ENCODE measurements at places on chromosomes 7 and 10.

DNA sequence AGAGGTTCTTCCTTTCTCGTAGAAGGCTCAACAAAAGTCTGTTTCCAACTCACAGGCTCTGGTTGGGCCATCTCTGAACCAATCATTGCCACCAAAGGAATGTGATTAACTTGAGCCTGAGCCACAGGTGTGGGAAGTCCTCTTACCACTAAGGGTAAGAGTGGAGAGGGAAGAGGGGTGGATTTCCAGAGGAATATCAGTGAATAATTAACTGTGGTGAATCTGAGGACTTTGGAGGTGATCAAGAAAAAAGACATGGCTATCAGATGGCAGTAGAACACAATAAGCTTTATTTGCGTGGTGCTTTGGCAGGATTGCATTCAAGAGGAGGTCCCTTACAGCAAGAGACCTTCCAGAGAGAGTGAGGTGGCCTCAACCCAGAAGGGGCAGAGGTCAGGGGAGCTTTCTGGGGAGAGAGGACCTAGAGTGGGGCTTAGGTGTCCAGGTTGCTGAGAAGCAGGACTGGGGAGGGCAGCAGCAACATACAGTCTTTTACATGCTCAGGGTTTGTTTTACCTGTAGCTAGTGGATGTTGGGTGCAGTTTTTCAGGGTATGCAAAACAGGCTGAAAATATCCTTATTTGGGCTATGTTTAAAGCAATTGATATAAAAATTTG is 61.4 kb downstream of the BBS9 start:
- DNase-seq, result no peak

GRCh38 chr10:82969405-82969804 is 1094.4 kb downstream of the NRG3 start:
- DNase-seq, result no peak

DNA sequence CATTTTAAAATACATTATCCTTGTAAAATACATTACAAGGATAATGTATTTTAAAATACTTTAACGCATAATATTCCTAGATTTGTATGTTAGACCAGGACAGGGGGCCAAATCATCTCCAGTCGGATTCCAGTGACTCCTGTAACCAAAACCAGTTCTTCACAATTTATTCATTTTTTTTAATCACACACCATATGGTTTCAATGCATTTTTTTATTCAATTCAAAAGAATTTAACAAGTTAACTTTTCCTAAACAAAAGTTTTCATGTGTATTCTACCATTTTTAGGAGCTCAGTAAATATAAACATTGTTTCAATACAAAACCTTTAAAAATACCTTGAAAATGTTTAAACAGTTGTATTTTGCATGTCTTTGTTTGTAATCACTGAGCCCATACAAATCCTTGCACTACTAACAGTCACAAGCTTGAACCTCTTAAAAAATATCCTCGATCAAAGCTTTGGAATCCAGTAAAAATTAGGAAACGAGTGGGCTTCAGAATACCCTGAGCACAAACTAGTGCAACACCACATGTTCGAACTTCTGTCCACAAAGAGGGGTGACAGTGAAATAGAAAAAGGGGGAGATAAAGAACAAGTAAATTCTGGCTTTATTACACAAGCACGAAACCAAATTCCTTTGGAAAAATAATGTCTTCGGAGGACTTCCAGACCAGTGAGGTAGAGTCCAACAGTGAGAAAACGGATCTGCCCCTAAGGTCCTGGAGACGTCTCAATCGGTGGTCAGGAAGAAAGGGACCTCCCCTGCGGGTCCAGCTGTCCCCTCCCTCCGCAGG is 1.6 kb downstream of the CCDC71L start:
- no peak for DNase-seq

DNA sequence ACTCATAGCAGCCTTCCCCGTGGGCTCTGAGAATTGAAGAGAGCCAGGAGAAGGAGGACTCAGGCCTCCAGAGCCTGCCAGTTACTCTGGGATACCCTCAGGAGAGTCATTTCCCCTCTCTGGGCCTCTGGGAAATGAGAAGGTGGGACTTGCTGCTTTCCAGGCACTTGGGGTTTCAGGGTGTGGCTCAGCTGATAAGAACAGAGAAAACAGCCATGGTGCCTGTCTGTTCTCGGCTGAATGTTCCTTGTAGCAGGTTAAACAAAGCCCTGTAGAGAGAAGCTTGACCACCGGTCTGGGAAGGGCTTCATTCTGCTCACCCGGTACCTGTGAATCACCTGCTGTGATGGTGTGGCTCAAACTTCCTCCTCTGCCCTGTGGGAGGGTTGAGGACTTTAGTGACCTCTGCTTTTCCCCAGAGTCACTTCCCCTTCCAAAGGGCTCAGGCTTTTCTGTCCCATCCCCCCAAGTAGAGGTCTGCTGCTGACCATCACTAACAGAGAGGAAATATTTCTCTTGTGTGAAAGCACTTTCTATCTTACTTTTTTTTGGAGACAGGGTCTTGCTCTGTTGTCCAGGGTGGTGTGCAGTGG is 212.4 kb upstream of the GALNT17 start:
- DNase-seq, result no peak

GRCh38 chr10:93471110-93471651 is 11.0 kb downstream of the MYOF start:
- no peak for DNase-seq

DNA sequence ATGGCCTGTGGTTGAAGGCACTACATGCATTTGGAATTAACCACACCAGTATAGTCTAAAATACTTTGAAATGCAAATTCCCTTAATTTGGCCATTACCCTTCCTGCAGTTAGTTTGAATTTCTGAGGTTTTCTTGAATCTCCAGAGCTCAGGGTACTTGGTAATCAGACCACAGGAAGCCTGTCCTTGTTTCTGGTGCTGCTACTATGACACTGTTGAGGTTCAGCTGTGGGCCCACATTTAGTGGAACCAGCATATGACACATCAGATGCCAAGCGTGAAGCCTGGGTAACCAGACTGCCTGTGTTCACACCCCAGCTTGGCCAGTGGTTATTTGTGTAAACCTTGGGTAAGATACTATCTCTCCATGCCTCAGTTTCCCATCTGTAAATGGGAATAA is 124.3 kb downstream of the SNX10 start:
- no peak for DNase-seq

DNA sequence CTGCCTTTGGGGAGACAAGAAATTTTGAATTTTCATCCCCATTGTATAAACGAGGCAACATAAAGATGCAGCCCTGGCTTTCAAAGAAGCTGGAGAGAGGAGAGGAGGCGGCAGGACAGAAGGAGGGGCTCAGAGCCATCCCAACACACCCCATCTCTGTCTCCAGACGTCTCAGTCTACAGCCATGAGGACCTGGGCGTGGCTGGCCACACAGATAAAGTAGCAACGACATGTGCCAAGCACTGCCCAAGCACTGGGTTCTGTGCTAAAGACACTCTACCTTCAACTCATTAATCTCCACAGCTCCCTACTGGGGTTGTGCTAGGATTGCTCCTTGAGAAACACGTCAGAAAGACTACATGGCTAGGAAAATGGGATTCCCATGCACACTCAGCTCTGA is 65.2 kb downstream of the DLG5 start:
- no peak for DNase-seq

DNA sequence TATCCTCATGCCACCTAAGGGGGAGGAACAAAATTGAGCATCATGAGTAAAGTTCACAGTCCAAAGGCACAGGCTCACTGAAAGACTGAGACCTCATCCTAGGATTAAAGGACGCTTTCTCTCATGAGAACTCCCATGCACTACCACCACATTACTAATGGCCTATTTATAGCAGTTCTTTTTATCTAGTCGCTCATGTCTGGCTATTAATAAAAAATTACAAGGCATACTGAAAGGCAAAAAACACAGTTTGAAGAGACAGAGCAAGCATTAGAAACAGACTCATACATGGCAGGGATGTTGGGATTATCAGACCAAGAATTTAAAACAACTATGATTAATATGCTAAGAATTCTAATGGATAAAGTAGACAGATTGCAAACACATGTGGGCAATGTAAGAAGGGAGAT is 46.0 kb upstream of the CDK13 start:
- no peak for DNase-seq

GRCh38 chr10:78899098-78899754 is 169.5 kb upstream of the ZMIZ1 start:
- no peak for DNase-seq

GRCh38 chr7:46603780-46604179 is 682.7 kb upstream of the IGFBP3 start:
- no peak for DNase-seq

GRCh38 chr7:28808796-28809533 is 149.2 kb downstream of the TRIL start:
- DNase-seq, result no peak

GRCh38 chr10:75462865-75463264 is 31.4 kb downstream of the LRMDA start:
- DNase-seq, result no peak

DNA sequence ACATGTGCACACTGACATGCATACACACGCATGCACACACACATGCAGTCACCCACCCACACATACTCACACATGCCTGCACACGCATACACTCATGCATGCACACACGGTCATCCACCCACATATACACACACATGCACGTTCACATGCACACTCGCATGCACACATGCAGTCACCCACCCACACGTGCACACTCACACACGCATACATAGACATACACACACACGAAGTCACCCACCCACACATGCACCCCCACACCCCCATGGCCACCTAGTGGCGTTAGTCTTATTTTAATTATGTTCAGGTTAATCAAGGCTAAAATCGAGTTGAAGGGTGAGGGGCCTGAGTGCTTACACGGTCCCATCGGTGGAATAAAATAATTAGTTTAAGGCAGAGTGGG is 96.8 kb downstream of the DNAJB6 start:
- no peak for DNase-seq

DNA sequence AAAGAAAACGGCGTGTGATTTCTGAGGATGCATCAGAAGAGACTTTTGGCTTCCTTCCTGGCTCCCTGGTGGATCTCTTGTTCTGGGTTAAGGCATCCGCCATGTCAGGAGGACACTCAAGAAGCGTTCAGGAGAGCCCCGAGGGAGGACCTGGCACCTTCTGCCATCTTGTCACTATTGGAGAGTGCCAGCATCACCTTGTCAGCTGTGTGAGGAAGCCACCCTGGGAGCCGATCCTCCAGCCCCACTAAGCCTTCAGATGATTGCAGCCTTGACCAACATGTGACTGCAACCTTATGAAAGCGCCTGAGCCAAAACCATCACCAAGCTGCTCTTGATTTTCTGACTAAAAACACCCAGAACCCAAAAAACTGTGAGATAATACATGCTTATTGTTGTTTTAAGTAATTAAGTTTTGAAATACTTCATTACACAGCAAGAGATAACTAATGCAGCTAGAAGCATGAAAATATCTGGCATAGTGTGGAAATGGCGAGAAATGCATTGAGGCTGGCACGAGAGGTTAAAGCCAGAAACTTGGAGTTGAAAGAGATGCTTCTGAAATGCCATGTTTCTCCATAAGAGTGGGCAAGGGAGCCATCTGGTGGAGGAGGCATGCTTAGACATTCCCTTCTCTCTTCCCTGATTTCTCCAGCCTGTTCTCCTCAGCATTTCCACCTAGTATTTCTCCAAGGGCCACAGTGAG is 5.4 kb upstream of the ZFYVE27 start:
- DNase-seq, result peak; percentile 63

GRCh38 chr10:61634746-61635145 is 28.0 kb upstream of the CABCOCO1 start:
- DNase-seq, result no peak

GRCh38 chr10:27188259-27188658 is 33.1 kb downstream of the MASTL start:
- no peak for DNase-seq

- no peak for DNase-seq
Measured at GRCh38 chr10:86232644-86233043, 134.0 kb downstream of the GRID1 start.

DNA sequence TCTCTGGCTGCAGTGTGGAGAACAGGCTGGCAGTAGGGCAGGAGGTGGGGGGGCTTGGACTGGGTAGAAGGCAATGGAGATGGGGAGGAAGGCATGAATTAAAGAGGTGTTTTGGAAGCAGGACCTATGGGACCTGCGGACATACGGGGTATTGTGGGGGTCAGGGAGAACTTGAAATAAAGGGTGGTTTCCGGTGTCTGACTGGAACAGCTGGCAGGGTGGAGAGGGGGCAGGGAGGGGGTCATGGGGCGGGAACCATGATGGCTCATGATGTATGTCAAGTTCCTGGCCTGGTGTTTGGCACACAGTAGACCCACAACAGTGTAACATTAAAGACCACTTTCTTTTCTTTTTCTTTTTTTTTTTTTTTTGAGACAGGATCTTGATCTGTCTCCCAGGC is 5.5 kb downstream of the LHPP start:
- no peak for DNase-seq

DNA sequence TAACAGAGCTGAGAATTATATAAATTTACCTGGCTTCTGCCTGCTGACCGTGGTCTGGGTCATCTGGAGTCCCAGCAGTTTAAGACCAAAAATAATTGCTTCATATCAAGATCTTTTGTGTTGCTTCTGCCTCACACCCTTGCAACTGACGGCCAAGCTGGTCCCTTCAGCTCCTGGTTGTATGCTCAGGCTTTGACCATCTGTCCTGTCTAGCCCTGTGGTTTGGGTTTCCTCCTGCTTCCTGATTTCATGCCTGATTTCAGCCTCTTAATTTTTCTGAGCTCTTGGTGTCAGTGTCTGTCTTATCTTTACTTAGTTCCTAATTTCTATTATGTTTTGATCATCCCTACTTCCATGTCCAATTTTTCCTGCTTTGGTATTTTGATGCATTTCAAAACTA is 87.9 kb upstream of the PLXDC2 start:
- no peak for DNase-seq

GRCh38 chr7:43906331-43907010 is at the start of gene URGCP:
Gene URGCP, minus strand, starts transcription at chr7:43906596. Its CDS starts 21 bp downstream, at chr7:43906575.
- DNase-seq, result peak; percentile 13

GRCh38 chr7:94314413-94315410 is 80.0 kb upstream of the COL1A2 start:
- DNase-seq, result no peak

DNA sequence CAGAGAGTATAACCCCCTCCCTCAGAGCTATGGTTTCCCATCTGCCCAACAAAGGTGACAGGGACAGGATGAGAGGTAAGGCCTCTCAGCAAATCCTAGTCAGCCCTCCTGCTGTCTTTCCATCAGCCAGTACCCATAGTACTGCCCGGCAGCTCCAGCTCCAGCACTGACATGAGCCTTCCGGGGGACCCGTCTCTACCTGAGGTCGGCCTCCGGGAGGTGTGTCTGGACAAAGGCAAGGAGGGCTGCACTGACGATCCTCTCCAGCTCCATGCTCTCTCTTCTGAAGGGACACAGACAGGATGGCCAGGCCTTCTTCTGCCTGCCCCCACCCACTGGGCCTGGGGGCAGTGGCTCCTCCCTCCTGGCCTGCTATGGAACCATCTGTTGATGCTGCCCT is 4.3 kb downstream of the FBXL15 start:
- no peak for DNase-seq
